ENCODE measurements at places on chromosomes 12 and 14.

GRCh38 chr14:90760591-90761316 is 55.5 kb downstream of the TTC7B start:
- no peak for DNase-seq

DNA sequence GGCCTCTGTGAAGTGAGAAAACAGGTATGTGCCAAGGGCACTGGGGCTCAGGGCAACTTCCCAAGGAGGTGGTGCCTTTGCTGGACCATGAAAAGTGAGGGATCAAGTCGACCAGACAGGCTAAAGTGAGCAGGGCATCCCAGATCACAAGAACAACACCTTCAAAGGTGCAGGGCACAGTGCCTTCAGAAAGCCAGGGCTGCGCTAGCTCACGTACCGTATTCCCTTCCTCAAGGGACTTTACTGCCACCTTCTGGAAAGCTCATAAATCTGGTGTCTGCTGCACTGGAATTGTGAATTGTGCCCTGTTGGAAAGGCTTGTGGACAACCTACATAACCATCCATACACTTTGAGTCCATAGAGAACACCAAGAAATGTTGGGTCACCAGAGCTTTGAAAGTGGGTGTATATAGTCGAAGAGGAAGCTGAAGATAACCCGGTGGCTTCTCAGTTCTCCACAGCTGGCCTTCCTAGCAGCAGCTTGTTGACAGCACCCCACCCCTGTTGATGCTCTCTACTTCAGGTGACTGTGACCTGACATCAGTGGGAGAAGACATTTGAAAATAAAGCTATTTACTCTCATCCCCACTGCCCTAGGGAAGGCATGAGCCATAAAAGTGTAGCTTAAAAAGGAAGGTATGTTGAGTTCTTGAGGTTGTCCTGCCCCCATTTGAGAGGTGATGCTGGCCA is 24.5 kb downstream of the FIGNL2 start:
- no peak for DNase-seq

- no peak for DNase-seq
Observed at GRCh38 chr12:62562846-62563245, 96.2 kb downstream of the MON2 start.

DNA sequence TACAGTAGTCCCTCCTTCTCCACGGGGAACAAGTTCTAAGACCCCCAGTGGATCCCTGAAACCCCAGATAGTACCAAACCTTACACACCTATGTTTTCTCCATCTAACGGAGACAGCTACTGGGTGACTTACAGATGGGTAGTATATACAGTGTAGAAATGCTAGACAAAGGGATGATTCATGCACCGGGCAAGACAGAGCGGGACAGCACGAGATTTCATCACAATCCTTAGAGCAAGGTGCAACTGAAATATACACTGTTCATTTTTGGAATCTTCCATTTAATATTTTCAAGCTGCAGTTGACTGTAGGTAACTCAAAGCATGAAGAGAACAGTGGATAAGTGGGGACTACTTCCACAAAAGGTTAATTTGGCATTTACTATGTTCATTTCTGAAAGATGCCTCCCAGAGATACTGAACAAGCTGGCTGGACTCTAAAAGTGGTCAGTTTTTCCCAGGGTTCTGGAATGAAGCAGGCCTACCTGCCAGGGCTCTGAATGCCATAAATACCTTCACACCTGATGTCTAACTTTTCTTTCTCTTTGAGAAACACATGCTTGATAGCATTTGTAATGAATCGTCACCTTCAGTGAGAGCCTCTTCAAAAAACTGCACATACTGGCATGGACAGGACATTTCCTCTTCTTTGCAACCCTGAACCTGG is 127.7 kb upstream of the FOXN3 start:
- DNase-seq = no peak

- DNase-seq = no peak
Observed at GRCh38 chr12:6829536-6830220, 1.5 kb downstream of the P3H3 start.

- DNase-seq = no peak
Observed at GRCh38 chr14:69845050-69845581, 34.1 kb upstream of the SMOC1 start.

GRCh38 chr12:73906757-73907156 is 630.9 kb upstream of the ATXN7L3B start:
- DNase-seq = no peak
